ENCODE measurements at places on chromosomes 1 and 21.

- no peak for DNase-seq
These were observed 109.0 kb upstream of the KCTD3 start for GRCh38 chr1:215458104-215458503.

GRCh38 chr1:42170779-42171621 lies 6.5 kb upstream of the GUCA2A start:
- DNase-seq: peak; percentile 22

- peak; percentile 93 for DNase-seq
These were observed 97.4 kb upstream of the SGIP1 start for GRCh38 chr1:66436378-66437135.

DNA sequence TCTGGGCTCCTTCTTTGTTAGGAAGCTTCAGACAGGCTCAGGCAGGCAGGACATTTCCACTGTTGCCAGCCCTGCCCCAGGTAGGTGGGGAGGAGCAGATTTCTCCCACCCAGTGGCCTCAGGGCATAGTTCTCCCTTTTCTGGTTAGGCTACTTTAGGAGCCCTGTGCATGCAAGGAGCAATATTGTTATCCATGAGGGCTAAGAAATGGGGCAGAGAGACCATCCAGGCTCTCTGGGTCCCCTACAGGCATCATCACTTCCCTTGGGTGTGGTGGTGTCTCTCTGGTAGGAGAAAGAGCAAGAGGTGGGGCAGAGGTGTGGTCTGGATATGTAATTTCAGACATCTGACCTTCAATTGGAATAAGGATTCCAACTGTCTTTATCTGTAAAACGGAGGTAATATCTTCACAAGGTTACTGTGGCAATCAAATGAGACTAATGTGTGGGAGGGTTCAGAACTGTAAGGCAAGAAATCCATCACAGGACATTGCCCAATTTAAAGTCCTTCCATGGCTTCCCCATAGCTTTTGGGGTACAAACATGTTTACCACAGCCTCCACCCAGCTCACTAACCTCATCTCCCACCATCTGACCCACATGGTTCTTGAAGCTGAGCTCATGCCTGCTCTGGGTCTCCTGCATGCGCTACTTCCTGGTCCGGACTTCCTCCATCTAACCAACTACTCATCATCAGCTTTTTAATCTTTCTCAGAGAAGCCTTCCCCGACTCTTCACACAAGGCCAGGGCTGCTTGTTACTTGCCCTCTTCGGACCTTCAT lies 26.1 kb downstream of the PCAT6 start:
- DNase-seq: peak; percentile 86

GRCh38 chr1:63319046-63320021 lies 3.0 kb upstream of the FOXD3 start:
- DNase-seq: no peak

- peak; percentile 32 for DNase-seq
These were observed 1.6 kb upstream of the PIGK start for GRCh38 chr1:77220687-77221463.

DNA sequence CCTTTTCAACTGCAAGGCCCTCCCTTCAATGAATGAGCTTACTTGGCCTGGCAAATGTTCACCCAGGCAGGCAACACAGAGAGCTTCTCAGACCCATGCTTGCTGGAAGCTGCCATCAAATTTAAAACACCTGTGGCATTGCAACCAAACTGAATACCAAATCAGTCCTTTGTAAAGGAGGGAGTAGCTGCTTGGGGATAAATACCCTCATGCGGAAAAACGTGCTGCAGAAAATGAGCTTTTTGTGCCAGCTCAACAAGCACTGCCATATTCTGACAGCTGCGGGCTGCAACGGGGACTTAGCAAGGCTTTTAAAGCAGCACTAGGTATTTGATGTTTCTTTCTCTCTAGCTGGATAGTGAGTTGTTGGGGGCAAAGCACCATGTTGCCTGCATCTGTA lies 119.7 kb downstream of the PLPPR4 start:
- no peak for DNase-seq

- DNase-seq: no peak
These were observed 1.5 kb downstream of the ENAH start for GRCh38 chr1:225651376-225651871.

- DNase-seq: no peak
These were observed 27.1 kb downstream of the FTCD start for GRCh38 chr21:46128106-46128932.

DNA sequence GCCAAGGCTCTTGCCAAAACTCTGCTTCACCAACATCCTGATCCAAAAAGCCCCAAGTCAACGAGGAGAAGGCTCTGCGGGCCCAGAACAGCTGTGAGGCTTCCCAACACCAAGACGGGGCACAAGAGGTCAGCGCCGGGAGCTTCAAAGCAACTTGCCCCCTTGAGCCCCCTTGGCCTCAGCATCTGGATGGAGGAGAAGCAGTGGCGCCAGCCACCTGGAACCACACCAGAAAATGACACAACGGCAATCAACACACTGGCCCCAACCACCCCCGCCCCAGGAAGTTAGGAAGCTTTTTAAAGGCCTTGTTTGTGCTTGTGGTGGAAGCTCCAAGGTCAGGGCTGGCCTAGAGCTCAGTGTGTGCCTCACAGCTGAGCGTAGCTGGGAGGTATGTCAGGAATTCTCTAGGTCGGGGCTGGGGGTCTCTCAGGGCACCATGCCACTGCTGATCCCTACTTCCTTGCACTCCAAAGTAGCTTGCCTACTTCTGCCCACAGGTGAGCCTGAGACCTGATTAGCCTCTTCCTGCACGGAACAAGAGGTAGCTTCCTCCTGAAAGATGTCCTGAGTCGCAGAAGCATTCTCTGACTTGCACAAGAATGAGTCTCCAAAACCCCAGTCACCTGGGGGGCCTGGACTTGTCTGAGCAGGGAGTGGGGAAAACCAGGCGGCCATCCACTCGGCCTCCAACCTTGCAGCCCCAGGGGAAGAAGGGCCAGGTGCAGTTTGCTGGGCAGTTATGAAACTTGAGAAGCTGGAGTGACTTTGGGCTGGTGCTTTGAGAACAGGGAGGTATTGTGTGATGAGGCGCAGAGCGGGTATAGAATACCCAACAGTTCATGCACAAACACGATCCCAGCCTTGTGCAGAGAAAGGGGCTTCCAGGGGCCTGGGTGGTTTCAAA lies 9.7 kb upstream of the SRP9 start:
- no peak for DNase-seq

GRCh38 chr1:243903895-243904294 lies 53.9 kb upstream of the AKT3 start:
- no peak for DNase-seq

DNA sequence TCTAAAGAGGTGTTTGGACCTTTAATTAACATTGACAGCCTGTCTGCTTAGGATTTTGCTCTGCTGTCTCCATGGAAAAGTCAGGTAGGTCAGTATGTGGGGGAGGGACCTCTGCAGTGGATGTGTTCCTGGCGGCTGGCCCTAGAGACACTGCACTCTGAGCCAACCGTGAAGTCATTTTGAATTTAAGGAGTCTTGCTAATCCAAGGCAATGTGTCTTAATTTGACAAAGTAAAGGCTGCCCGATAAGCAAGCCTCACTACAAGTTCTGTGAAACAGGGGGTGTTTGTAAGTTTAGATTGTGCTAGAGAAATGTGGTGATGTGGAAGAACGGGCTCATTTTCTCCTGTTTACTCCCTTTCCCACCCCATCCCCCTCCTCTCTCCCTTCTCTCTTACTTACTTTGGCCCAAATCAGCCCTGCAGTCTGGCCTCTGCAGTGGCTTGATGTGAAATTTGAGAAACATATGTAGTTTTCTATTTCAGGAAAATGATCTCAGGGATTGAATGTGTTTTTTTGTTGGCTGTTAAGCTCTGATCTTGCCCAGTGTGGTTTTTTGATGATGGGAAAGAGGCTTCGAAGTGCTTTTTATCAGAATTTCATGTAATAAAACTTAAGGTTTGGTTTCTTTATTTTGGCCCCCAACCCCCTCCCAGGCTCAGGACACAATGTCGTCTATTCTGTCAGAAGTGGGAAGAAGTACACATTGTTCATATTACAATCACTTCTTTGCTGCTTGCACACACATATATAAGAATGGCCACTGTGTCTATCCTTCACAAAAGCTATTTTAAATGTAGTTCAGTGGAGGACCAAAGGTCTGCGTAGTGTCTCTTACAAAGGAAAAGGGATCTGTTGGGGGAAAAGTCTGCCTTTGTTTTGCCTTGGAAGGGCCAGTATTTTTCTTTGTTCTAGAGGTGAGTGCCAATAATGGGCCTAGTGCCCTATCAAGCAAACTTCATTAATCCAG lies 96.6 kb downstream of the FGGY start:
- DNase-seq: no peak

DNA sequence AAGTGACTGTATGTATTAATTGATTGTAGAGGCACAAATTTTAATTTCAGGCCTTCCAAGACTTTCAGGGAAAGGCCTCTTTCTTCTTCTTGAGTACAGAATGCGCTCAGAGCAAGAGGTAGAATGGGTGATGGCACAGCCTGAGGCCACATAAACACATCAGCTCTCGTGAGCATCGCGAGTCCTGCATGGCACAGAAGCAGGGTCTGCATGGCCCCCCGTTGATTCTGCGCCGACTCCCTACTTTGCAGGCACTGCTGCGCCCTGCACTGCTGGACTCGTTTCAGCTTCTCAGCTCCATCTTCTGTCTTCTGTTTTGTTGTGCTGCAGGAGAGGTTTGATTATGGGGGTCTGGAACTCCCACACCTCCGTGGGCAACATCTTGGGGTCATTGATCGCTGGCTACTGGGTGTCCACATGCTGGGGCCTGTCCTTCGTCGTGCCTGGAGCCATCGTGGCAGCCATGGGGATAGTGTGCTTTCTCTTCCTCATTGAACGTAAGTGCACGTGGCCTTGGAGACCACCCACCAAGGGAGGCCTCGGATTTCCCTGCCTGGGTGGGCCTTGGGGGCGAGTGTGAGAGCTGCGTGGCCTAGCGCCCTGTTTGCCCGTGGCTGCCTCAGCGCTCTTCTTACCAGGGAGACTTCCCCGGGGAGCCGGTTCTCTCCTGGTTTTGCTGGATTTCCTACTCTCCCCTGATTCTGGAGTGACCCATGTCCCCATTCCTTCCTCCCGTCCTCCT lies 29.6 kb downstream of the SLC37A1 start:
- DNase-seq: no peak

DNA sequence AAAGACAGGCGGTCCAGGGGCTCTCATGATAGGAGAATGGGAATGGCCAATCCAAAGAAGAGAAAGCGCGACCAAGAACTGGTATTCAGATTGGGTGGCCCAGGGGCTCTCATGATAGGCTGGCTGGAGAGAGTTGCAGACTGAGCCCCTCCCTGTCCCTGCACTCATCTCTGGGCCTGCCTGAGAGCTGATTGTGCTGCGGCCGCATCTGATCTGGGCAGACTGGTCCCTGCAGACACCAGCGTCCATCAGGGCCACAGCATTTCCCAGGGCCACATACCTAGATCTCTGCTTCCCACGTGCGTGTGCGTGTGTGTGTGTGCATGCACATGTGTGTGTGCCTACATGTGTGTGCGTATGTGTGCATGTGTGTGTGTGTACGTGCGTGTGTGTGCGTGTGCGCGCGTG lies 30.4 kb upstream of the MAN1C1 start:
- DNase-seq: no peak

DNA sequence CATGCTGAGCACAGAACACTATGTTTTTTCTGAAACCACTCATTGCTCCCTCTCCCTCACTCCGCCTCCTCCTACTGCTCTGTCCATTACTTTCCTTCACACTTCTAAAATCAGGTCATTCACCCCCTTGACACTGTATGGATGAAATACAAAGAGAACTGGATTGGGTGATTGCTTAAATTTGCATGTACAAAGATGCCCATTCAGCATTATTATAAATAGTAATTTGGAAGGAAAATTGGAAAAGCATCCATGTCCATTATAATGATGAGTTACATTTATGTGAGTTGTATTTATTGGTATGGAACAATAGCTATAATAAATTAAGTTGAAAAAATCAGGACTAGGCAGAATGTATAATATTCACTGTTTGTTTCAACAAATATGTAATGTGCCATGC lies 83.7 kb downstream of the PLD5 start:
- DNase-seq: no peak

- peak; percentile 66 for DNase-seq
These were observed 20.1 kb downstream of the ECE1 start for GRCh38 chr1:21270086-21270689.
